ENCODE measurements at places on chromosomes 5 and 9.

GRCh38 chr5:180376511-180376910, 23.4 kb upstream of the GFPT2 start:
- no peak for DNase-seq

DNA sequence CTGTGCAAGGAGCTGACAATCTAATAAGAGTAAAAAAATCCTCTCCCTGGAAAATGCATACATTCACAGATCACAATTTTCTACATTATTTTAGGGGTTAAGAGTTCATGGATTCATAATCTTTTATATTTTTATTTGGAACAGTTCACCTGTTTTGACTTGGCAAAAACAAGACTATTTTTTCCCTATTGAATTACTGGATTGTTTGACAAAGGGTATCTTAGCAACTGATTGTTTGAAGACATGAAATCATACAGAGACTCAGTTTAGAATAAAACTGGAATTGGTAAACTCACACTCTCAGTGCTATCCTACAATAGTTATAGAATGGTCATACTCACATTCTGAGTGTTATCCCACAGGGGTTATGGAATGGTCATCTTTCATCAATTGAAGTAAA, 358.2 kb upstream of the PTGER4 start:
- no peak for DNase-seq

DNA sequence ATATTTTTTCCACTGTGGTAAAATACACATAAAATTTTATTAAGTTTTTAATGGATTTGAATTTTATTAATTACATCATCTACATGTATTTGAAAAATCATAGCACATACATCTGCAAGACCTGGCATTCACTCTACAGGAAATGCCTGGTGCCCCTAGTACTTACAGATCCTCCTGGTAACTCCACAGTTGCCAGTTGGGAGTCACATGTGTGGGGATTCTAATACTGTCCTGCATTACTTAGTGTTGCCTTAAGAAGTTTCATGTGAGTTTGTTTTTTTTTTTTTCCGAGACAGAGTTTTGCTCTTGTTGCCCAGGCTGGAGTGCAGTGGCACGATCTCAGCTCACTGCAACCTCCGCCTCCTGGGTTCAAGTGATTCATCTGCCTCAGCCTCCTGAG, 18.1 kb downstream of the KDM3B start:
- DNase-seq, result no peak

GRCh38 chr9:90019626-90020025, 414.8 kb downstream of the GADD45G start:
- no peak for DNase-seq

GRCh38 chr5:87183896-87184295, 83.8 kb upstream of the RASA1 start:
- no peak for DNase-seq

DNA sequence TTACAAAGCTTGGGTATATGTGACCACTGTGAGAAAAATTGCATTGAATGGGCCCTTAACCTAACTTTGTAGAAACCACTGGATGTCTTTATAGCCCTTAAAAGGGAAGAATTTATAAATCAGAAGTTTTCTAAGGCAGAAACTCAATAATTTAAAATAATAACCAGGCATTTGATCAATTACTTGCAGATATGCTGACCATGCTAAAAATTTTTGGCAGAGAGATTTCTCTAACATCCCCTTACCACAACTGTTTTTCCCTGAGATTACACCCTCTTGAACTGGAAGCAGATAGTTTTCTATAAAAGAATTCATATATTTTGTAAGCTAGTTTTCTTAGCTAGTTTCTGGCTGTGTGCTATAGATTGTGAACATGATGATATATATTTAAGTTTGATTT, 428.3 kb downstream of the KIF4B start:
- no peak for DNase-seq

DNA sequence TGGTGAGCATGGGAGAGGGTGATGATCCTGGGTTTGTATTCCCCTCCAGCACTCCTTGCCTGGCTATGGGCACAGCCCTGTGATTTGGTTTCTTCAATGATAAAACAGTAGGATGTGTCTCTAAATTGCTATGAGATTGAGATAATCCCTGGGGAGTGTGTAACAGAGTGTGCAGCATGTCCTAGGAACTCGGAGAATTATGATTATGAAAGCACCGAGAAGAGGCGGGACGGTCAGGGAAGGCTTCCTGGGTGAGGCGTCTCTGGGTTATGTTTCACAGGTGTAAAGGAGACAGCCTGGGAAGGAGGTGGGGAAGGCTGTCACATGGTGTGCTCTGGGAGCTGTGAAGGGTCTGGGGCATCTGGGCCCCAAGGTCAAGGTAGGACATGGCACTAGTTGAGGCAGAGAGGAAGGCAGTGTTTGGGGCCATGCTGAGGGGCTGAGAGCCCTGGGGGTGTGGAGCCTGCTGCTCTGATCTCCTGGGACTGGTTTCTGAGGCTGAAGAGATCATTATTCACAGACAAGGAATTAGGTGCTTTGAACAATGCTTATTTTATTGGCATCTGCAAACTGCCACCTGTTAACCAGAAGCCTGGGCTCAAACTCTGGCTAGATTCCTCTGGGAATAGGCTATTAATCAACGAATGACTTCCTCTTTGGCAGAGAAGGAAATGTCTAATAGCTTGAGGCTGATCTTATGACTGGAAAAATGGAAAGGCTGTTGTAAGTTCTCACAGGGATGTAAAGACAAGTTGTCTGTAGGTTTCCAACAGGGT, 73.8 kb upstream of the IL12B start:
- DNase-seq, result no peak

- DNase-seq, result no peak
Observed at GRCh38 chr5:141196363-141196762, 3.1 kb upstream of the PCDHB11 start.

DNA sequence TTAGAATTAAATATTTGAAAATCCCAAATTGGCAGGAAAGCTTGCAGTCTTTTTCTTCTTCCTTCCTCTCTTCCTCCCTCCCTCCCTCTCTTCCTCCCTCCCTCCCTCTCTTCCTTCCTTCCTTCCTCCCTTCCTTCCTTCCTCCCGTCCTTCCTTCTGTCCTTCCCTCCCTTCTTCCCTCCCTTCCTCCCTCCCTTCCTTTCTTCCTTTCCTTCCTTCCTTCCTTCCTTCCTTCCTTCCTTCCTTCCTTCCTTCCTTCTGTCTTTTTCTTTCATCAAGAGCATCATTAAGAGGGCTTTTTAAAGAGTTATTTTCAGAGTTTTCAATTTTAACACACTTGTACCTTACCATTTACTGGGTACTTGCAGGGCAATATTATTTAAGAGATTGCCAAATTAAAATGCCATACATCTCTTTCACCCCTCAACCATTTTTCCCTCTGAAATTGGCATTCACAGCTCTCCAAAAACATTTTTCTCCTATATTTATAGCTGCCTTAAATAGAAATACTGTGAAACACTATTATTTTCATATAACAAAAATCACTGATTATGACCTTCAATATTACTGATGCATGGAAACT, 99.2 kb upstream of the C6 start:
- no peak for DNase-seq

- no peak for DNase-seq
Observed at GRCh38 chr5:138900281-138900965, 25.3 kb upstream of the LRRTM2 start.

DNA sequence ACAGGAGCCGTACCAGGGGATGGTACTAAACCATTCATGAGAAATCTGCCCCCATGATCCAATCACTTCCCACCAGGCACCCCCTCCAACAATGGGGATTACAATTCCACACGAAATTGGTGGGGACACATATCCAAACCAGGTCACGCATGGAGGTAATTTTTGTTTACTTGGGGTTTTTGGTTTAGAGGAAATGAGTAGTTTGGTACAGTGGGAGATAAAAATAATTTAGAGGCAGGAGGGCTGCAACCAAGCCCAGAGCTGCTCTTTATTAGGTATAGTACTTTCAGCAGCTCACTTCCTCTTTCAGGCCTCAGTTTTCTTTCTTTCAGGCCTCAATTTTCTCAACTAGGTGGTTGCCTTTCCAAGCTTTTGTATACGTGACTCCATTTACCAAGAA, 23.2 kb downstream of the PRUNE2 start:
- DNase-seq, result no peak

- no peak for DNase-seq
Observed at GRCh38 chr5:120568711-120569110, 104.6 kb downstream of the PRR16 start.

DNA sequence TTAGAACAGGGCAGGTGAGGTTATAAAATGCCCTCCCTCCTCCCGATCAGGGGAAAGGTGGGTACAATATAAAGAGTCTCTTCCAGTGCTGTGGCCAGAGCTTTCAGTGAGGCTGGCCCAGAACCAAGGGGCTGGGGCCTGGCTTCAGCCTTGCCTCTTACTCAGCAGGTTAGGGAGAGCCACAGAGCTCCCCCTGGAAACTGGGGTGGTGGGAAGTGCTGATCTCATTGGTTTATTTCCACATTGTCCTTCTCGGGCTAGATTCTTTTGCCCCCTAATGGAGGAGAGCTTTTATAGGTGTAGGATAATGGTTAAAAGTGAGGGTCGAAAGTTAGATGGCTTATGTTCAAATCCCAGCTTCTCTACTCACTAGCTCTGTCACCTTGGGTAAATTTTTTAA, 186.7 kb upstream of the TBC1D2 start:
- DNase-seq, result no peak

DNA sequence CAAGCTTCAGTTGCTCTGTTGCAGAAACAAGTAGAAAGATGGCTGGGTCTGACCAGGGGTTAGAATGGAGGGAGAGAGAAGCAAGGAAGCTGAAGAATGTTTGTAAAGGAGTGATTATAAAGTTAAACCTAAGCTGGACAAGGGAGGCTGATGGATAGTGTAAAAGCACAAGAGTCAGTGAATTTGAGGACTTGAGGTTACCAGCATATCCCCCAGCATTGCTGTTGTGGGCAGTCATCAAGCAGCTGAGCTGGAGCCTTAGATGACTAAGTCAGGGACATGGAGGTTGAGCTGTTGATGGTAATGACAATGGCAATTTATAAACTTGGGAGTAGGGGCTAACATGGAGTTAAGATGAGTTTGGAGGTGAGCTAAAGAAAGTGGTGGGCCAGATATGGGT, 131.5 kb downstream of the ERCC6L2 start:
- DNase-seq, result no peak

DNA sequence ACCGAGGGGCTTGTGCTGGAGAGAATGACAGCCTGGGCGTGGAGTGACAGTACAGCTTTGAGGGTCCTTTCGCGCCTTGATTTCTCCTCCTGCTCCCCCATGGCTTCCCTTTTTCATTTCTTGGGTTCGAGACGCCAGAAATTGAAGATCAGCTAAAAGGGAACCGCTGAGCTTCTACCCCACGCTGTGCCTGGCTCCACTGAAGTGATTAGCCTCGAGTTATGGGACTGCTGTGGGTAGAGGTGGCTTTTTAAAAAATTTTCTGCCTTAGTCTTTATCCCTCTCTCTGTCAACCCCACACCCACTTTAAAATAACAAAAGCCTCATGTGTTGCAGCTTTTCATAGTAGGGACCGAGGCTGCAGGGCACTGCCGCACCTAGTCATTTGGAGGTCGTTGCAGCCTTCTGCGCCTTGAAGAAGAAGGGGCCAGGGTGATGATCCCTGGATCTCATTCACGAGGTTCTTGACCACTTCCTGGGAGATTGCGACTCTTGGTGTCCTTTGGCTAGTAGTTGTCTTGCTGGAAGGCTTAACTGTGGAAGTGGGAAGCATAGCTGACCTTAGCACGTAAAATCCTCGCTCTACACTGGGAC, 603 bp downstream of the PPIP5K2 start:
- DNase-seq, result no peak

GRCh38 chr5:93665648-93666047, 75.8 kb downstream of the POU5F2 start:
- no peak for DNase-seq

- peak; percentile 2 for DNase-seq
Observed at GRCh38 chr5:68848091-68848490, 245.7 kb upstream of the SLC30A5 start.

GRCh38 chr5:23007236-23007635, 154.1 kb upstream of the CDH12 start:
- DNase-seq, result no peak

- DNase-seq, result no peak
Observed at GRCh38 chr5:73443829-73444498, 4.6 kb downstream of the FOXD1 start.

GRCh38 chr5:3195994-3196393, 399.6 kb upstream of the IRX1 start:
- DNase-seq, result no peak

GRCh38 chr9:96665789-96666188, 10.7 kb upstream of the PRXL2C start:
- no peak for DNase-seq

- no peak for DNase-seq
Observed at GRCh38 chr9:117916291-117916690, 212.1 kb downstream of the TLR4 start.
